ENCODE measurements at places on chromosomes 16 and 17.

DNA sequence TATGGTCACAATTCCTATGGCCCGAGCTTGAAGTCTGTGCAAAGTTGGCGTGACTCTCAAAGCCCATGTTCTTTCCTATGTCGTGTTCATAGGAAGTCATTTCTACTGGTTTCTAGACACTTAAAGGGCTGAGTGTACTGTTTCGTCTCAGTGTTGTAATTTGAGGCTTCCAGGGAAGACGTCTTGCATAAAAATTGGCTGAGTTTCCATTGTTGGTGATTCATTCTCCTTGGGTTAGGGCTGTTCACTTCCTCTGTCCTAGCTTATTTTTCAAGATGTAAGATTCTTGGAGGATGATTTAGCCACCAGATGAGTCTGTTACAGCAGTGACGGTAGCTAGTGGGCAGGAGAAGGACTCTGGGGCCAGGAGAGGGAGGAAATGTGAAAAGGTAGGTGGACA, 43.1 kb downstream of the PIK3R5 start:
- DNase-seq: no peak

- DNase-seq: no peak
Measured at GRCh38 chr16:75590920-75591843, 25.0 kb downstream of the GABARAPL2 start.

DNA sequence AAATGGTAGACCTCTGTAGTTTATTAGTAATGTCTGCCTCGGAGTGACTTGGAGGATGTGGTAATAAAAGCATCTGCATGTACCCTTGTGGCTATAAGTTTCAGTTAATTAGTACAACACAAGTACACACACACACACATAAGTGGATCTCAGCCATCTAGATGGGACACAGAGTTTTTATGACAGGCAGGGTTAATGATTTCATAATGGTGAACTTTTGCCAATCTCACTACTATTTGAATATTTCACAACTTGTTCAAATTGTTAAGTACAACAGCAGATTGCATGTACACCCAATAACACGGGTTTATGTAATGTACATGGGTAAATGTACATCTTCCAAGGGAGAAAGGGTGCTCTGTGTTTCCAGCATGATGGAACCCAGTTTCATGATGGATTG, 511.3 kb upstream of the HSBP1 start:
- DNase-seq: no peak

DNA sequence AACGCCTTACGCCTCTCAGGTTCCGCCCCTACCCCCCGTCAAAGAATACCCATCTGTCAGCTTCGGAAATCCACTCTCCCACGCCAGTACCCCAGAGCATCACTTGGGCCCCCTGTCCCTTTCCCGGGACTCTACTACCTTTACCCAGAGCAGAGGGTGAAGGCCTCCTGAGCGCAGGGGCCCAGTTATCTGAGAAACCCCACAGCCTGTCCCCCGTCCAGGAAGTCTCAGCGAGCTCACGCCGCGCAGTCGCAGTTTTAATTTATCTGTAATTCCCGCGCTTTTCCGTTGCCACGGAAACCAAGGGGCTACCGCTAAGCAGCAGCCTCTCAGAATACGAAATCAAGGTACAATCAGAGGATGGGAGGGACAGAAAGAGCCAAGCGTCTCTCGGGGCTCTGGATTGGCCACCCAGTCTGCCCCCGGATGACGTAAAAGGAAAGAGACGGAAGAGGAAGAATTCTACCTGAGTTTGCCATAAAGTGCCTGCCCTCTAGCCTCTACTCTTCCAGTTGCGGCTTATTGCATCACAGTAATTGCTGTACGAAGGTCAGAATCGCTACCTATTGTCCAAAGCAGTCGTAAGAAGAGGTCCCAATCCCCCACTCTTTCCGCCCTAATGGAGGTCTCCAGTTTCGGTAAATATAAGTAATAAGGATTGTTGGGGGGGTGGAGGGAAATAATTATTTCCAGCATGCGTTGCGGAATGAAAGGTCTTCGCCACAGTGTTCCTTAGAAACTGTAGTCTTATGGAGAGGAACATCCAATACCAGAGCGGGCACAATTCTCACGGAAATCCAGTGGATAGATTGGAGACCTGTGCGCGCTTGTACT, at the start of gene BRCA1:
Gene BRCA1 (minus strand): TSS at position 232 of the 834 bp plus-strand sequence. CDS start 1,268 bp downstream, outside the sequence.
- peak; percentile 99 for DNase-seq

- no peak for DNase-seq
Measured at GRCh38 chr16:28556914-28557320, 3.2 kb downstream of the SGF29 start.

DNA sequence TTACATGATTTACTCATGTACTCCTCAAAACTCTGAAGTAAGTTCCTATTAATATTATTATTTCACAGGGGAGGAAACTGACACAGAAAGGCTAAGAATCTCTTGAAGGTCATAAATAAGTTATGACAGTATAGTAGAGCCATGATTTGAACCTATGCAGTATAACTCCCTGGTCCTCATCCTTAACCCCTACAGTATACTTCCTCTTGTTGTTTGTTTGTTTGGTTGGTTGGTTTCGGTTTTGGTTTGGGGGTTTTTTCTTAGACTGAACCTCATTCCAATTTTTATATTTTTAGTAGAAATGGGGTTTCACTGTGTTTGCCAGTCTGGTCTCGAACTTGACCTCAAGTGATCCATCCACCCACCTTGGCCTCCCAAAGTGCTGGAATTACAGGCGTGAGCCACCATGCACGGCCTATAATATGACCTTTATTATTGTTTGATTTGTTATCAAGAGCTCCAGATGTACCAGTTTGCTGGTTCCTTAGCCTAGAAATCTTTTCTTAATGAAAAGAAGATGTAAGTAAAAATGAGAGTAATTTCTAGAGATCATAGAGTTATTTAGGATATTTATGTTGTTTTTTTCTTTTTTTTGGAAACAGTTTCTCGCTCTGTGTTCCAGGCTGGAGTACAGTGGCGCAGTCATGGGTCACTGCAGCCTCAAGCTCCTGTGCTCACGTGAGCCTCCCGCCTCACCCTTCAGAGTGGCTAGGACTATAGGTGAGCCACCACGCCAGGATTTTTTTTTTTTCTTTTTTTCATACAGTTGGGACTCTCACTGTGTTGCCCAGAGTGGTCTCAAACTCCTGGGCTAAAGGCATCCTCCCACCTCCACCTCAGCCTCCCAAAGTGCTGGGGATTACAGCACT, 4.8 kb downstream of the PRR11 start:
- no peak for DNase-seq

DNA sequence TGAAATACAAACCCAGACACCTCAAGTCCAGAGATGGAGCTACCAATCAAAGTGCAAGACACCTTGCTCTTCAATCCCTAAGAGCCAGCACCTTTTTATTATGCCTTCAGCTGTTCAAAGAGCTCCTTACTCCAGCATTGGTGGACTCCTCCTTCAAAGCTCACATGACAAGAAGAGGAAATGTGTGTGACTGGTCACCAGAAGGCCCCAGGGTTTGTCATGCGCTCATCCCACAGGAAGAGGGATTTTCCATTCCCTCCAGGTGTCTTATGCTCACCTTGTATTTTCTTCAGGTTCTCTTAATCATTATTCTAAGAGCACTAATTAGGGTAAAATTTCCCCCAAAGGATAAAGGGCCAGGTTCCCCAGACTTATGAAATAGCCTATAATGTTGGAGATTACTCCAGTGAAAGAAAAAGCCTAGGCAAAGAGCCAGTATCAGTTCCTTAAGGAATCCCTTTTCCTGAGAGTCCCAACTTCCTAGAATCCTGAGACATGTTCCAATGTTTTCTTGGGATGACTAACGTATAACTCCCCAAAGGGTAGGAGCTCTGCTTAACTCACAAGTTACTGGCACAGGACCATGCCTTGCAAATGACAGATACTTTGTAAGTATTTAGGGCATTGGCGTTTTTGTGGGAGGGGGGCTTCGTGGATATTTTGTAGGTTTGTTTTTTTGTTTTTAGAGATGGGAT, 56.9 kb upstream of the SOX9 start:
- DNase-seq: no peak

DNA sequence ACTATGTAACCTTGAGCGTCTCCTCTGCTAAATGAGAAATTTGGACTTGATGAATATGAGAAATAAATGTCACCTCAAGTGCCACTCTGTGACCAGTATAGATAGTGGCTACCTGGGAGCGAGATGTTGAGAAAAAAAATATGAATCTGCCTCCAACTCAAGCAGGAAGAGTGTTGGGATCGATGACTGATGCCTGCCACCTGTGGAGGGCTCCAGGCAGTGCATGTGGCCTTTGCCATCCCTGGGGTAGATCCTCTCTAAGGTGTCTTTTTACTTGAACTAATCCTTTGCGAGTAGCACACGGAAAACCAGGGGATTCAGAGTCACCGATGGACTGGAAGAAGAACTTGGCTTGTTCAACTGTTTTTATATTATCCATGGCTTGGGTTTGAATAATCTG, 9.4 kb downstream of the CCDC182 start:
- no peak for DNase-seq

DNA sequence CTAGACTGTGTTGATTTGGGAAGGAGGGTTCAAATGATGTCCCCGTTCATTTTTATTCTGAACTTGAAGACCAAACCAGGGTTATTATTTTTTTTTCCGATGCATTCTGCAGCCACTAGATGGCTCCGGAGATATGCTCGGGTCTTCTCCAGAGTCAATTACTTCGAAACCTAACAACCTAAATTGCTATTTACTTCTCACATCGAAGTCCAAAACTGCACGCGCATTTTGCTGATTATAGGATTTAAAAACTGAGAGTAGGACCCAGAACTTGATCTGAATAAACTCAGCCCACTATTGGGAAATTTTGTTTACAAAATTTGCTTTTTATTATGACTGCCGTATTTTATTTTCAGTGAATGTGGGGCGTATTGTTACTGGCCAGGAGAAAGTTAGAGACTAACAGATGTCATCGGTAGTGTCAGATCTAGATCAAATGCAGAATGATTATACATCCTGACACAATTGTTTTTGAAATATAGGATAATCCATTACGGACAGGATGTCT, 263.8 kb downstream of the HS3ST3A1 start:
- no peak for DNase-seq

GRCh38 chr16:17358846-17359245, 111.9 kb downstream of the XYLT1 start:
- DNase-seq: no peak

DNA sequence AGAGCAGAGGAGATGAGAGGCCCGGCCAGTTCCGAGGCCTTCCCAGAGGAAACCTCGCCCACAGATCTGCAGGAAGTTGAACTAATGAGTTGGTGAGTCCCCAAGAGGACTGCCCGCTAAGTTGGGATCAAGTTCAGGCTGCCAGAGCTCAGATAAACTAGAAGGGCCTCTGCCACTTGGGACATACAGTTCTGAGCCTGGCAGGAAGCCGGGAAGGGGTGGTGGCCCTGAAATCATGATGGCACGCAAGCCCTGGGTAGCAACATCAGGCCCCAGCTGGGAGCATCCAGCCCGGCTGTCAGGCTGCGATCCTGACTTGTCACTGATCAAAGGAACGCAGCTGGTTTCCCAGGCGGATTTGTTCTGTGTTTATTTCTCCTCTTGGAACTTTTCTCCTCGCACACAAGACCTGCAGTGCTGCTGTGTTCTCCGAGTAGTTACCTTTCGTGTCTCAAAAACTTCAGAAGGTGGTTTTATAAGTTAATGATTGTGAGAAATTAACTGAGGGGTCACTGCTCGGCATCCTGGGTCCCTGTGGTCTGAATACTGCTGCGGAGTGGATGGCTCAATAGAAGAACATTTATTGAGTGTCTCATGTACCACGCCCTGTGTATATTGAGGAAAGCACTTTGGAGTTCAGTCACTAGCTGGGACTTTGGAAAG, 8.0 kb upstream of the WFDC1 start:
- no peak for DNase-seq

DNA sequence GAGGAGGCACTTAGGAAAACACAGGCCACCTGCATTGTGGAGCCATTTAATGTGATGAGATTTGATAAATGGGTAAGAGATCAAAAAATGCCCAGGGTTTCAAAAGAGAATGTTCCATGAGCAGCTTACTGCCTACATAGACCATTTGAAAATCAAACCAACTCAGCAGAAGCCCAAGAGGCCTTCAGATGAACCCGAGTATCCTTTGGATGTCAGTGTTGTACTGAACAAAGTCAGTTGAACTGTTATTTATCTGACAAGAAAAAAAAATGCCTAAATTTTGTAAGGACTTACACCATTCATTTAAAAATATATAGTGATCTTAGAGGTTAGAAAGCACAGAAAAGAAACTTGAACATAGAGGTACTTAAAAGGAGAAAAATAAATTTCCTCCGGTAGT, 381.7 kb downstream of the ZFHX3 start:
- no peak for DNase-seq

DNA sequence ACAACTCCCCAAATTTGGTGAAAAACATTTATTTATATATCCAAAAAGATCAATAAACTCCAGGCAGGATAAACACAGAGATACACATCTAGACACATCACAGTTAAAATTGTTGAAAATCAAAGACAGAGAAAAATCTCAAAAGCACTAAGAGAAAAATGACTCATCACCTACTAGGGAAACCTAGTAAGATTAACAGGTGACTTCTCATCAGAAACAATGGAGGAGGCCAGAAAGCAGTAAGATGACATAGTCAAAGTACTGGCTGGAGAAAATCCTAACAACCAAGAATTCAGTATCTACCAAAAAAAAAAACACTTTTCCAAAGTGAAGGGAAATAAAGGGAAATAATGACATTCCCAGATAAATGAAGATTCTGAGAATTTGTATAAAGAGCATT, 33.8 kb downstream of the ULK2 start:
- DNase-seq: no peak

GRCh38 chr17:4843321-4844000, 10.3 kb downstream of the MINK1 start:
- no peak for DNase-seq

DNA sequence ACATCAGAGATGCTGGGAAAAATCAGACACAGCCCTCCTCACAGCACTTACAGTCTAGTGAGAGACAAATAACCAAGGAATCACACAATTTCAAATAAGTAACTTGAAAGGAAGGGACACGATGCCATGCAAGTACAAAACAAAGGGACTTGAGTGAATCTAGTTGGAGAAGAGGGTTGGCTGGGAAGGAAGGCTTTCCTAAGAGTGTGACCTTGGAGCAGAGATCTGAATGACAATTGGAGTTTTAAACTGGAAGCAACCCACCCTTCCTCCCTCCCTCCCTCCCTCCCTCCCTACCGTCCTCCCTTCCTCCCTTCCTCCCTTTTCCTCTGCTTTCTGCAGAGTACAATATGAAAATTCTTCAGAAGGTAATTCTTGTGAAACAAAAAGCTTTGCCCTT, 31.1 kb downstream of the ADAMTS18 start:
- DNase-seq: no peak

GRCh38 chr17:6494239-6494941, 50.1 kb downstream of the PIMREG start:
- no peak for DNase-seq

GRCh38 chr17:17151962-17152361, 54.2 kb downstream of the PLD6 start:
- DNase-seq: no peak
